ENCODE measurements at places on chromosomes 7 and 10.

- no peak for DNase-seq
Measured at GRCh38 chr10:96794836-96795733, 37.0 kb upstream of the LCOR start.

DNA sequence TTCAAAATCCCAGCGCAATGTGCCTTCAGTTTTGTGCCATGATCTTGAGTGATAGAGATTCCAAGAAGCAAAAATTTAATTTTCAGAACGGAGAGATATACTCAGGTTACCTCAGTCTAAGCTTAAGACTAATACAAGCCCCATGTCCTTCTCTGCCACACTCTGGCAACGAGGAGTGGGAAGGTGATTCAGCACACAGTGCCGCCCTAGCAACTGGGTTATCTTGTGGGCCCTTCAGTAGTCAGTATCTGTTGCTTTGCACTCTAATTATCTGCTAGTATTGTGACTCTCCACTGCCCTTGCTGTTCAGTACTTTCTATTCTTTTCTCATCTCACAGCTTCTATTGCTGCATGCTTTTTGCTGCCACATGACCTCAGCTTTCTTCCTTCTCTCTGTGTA, 39.2 kb upstream of the MKLN1 start:
- DNase-seq = no peak

- DNase-seq = no peak
Measured at GRCh38 chr10:104895981-104896380, 254.9 kb downstream of the SORCS3 start.

DNA sequence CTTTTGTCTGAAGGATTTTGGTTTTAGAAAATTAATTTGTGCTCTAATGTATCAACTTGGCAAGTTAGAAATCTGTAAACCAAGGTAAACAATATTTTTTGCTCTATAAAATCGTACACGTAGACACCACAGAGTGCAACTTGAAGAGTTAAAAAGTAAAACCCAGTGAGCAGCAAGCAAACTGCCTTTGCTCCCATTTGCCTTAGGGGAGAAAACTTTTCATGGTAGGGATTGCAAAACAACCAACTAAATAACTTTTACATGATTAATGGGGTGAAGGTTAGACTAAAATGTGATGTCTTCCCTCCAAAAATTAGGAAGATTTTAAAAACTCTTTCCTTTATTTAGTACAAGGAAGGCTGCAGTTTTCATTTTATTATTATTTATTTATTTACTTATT, 224.2 kb upstream of the LYZL1 start:
- DNase-seq = no peak

- no peak for DNase-seq
Measured at GRCh38 chr10:93277360-93277759, 203.7 kb downstream of the CYP26A1 start.

DNA sequence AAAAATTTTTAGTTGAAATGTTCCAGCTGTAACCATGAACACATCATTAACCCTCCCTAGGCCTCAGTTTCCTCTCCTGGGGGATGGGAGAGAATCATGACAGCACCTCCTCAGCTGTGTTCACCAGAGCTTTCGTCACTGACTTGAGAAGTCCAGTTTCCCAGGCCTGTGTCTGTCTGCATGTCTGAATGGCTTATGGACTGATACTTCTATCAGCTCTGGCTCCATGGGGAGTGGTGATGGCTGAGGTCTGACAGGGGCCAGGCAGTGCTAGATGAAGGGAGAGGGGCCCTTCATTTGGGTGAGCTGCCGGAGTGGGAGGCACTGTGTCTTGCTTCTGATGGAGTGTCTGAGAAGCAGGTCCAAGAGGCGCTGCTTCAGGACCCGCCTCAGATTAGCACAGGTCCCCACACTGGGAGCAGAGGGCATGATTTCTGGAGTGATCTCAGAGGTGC, 192.9 kb downstream of the PTPN20 start:
- DNase-seq = no peak

GRCh38 chr7:157291404-157292080, 45.3 kb upstream of the DNAJB6 start:
- DNase-seq = no peak

GRCh38 chr10:14483417-14483816, 152.7 kb upstream of the FRMD4A start:
- DNase-seq = no peak

DNA sequence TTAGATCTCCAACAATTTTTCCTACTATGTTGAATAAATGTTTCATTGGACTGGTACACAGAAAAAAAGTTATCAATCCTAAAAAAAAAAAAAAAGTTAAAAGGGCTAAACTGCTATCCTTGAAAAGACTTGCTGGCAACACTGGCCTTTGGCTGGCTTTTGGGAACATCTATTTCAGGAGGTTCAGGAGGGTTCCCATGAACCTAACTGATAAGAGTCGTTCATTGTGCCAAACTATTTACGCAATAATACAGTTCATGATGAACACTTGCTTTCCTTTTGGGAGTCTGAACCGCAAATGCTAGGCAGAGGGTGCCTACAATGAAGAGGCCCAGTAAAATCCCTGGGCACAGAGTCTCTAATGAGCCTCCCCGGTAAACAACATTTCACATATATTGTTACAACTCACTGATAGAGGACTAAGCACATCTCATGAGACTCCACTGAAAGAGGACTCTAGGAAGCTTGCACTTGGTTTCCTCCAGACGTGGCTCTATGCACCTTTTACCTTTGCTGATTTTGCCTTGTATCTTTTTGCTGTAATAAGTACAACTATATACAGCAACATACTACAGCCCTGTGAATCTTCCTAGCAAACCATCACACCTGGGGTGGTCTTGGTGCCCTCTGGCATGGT, 45.0 kb downstream of the ZFAND4 start:
- no peak for DNase-seq

DNA sequence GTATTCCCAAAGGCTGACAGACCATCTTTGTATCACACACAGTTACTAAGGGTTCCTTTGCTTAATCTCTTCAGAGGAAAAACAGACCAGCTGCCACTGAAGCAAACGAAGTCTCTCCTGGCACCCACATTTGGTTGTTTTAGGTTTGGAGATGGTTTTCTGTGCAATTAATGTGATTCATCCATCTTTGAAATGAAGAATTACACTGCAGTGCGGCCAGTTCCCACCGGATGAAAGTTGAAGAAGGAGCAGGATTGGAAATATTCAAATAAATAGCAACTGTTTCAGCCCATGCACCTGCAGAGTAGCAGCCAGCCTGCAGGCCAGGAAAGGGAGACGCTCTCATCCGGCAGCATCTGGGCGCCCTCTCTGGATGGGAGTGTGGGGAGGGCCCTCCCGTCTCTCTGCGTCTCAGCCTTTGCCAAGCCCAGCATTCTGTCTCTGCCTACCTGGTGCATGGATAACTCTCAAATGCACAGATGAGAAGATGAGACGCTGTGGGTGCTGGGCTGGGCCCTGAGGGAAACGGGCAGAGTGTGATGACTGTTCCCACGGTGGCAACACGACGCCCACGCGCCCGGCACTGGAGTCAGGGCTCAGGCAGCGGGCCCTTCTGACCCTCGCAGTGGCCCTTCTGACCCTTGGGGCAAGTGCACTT, 214.0 kb downstream of the PTPRN2 start:
- DNase-seq = no peak

DNA sequence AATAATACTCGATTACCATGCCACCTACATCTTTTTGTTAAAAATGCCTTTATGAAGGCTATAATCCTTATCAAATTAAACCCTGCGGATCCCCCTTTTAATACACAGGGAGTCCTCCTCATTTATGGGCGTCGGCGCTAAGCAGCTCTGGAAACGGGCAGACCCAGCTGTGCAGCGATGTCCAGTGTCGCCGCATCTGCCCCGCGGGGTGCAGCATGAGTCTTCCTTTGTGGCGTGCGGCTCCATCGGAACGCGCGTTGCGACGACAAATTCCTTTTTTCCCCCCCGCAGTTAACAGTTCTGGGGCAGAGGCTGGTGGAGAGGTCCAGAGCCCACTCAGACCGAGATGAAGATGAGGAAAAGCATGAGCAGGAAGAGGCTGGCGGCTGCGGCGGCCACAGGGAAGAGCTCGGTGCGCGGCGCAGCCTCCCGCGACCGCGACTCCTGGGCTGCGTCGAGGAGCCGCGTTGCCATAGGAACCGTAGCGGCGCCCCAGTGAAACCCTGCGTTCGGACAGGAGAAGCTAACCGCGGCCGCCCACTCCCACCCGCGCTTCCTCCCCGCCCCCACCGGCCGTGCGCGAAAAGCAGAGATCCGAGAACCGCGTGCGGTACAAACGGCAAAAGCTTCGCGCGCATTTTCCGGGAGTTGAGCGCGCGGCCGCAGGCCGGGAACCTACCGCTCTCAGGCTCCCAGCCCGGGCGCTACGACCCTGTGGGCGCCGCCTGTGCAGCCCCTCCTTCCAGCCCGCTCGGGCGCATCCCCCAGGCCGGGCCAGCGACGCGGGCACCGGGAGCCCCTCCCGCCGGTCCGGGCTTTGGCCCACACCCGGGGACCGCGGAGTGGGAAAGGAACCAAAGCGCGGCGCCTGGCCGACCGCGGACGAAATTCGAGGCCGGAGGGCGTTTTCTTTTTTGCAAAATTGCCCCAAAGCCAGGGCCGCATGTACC, 130.6 kb downstream of the SPAG6 start:
- DNase-seq = peak; percentile 82

GRCh38 chr10:13526948-13527863, 1.6 kb downstream of the BEND7 start:
- DNase-seq = no peak

All from eye (tissue), 1 donor.